ENCODE measurements at places on chromosomes 2 and 18. TPM values are rescaled to one million over a fixed set of nuclear protein-coding genes. Genes with fewer than 3 reads are reported as not detected.

ZBTB7C gene
- total RNA-seq: under 0.01 TPM

GAREM2 gene
- total RNA-seq: 0.65 TPM

MTX2 gene
- 18.5 TPM for total RNA-seq

ANKRD30B gene
- under 0.01 TPM for total RNA-seq

CAPN13 gene
- total RNA-seq: not detected

CCDC68 gene
- 6.9 TPM for total RNA-seq

KIF5C gene
- total RNA-seq: 0.09 TPM

ANKMY1 gene
- 4.8 TPM for total RNA-seq

ERBB4 gene
- not detected for total RNA-seq

TRAF3IP1 gene
- total RNA-seq: 9.9 TPM

CD226 gene
- total RNA-seq: 0.85 TPM

ZDBF2 gene
- total RNA-seq: 16.8 TPM

RTP5 gene
- total RNA-seq: not detected

PROKR1 gene
- not detected for total RNA-seq

PARD3B gene
- total RNA-seq: 19.1 TPM

FSIP2 gene
- under 0.01 TPM for total RNA-seq

SNTG2 gene
- total RNA-seq: not detected

VSNL1 gene
- total RNA-seq: not detected

MTCL1 gene
- total RNA-seq: 23.5 TPM

DSC3 gene
- total RNA-seq: 0.14 TPM

VAMP5 gene
- 32.8 TPM for total RNA-seq

COQ10B gene
- total RNA-seq: 44.9 TPM

ARHGEF33 gene
- 0.74 TPM for total RNA-seq

TCF23 gene
- total RNA-seq: not detected

KANSL3 gene
- 31.6 TPM for total RNA-seq

LRATD1 gene
- 0.09 TPM for total RNA-seq

CHRND gene
- not detected for total RNA-seq

FAM117B gene
- total RNA-seq: 5.4 TPM

TMEM182 gene
- total RNA-seq: 1.6 TPM

CPLX4 gene
- not detected for total RNA-seq

MATN3 gene
- total RNA-seq: 1.5 TPM
